Caco-2 (cell line): ENCODE measurements at places on chromosomes 12 and 14.

GRCh38 chr14:35213143-35213788 lies 78.9 kb upstream of the PSMA6 start:
- no peak for DNase-seq

- no peak for DNase-seq
Observed at GRCh38 chr14:102196039-102196901, 56.6 kb downstream of the WDR20 start.

GRCh38 chr12:30905463-30906009 lies 21.0 kb upstream of the TSPAN11 start:
- no peak for DNase-seq

GRCh38 chr12:11811008-11811407 lies 161.5 kb downstream of the ETV6 start:
- no peak for DNase-seq

DNA sequence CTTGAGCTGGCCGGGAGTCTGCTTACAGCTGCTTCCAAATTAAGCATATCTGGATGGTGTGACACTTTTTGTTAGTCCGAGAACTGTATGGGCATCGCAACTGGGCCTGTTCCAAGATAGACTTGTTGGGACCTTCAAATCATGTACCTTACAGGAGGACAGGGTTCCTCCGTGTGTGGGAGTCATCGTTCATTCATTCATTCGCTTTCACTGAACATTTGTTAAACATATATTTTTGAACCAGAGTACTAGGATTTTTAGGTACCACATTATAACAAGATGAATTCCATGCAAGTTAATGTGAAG lies 387 bp upstream of the IPO8 start:
- no peak for DNase-seq

DNA sequence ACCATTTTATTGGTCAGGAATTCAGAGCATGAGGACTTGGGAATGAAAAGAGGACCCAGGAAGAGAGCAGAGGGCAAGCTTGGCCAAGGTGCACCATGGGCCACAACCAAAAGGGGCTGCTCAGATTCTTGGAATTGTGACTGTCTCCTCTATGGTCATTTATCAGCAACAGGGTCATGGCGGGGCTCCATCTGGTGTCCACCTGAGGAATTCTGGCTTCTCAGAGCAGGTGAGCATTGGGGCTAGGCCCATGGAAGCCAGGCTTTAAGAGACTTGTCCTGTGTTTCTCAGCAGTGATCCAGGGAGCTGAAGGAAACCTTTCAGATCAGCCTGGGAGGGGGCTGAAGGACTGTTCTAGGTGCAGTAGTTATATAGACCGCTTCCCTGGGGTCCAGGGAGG lies 2.6 kb upstream of the RIN3 start:
- DNase-seq, result peak; percentile 68

DNA sequence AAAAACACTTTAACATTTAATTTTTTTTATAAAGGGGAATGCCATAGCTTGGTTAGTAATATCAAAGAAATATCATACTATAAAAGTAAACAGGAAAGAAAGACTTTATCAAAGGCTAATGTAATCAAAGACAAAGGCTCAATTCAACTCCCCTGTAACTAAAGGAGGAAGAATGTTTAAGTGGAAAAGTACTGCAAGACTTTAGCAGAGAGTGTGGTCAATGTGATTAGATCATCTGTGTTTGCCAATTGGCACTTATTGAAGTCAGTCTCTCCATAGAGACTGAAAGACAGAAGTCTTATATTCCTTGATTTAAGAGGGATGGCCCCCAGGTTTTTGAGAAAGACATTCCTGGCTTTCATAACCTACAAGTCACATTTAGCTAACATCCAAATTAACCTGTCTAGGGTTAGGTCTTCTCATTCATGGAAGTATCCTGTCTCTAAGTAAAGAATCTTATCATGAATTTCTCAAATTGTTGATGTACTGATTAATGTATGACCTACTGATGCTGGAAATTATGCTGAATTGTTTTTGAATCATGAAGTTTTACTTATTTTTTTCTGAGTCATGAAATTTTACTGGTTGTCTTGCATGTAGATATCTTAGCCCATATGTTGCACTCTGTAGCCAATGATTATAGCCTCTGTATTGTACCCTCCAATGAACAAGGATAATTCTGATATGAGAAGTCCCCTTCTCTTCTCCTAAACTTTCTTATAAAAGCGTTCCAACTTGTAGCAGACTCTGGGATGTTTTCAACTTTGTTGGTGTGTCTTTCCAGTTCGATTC lies 65.4 kb downstream of the ATXN7L3B start:
- DNase-seq, result no peak

DNA sequence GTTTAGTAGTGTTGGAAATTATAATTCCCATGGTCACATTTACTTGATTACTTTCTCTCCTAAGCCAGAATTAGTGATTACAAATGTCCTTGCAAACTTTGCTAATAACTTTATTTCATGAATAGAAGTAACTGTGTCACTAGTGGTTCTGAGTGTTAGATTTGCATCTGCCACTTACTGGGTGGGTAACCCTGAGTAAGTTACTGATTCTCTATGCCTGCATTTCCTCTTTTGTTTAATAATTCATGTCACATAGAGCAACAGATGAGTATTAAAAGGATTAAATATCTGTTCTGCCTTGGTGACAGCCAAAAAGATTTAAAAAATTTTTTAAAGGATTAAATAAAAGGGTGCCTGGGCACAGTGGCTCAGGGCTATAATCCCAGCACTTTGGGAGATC lies 78.6 kb downstream of the BHLHE41 start:
- DNase-seq, result no peak

GRCh38 chr14:72128629-72129028 lies 196.4 kb downstream of the RGS6 start:
- DNase-seq, result no peak

- peak; percentile 74 for DNase-seq
Observed at GRCh38 chr12:62933220-62933601, 1.7 kb downstream of the PPM1H start.

GRCh38 chr14:23550131-23550811 lies 1.3 kb downstream of the ZFHX2 start:
- no peak for DNase-seq

DNA sequence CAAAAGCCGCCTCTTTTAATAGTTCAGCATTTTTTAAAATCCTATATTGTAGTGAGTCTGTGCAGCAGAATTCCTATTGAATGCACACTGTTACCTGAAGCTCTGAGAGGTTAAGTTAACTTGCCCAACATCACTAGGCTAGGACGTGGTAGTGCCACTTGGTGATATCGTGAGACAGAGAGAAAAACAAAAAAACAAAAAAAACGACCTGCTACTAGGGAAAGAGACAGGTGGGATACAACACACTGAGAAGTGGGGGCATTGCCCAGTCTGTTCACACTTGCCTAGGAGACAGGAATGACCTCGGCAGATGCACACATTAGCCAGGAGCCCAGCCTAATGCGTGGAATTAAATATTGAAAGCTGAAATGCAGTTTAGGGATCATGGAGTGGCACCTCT lies 129.7 kb upstream of the CCND2 start:
- no peak for DNase-seq

- no peak for DNase-seq
Observed at GRCh38 chr12:90216020-90216552, 507.4 kb upstream of the ATP2B1 start.
